ENCODE measurements at places on chromosomes 3 and 15. TPM values are rescaled to one million over a fixed set of nuclear protein-coding genes. Genes with fewer than 3 reads are reported as not detected.

Gene TMEM207
- not detected for total RNA-seq

Gene DUOX2
- 0.13 TPM for total RNA-seq

DNA sequence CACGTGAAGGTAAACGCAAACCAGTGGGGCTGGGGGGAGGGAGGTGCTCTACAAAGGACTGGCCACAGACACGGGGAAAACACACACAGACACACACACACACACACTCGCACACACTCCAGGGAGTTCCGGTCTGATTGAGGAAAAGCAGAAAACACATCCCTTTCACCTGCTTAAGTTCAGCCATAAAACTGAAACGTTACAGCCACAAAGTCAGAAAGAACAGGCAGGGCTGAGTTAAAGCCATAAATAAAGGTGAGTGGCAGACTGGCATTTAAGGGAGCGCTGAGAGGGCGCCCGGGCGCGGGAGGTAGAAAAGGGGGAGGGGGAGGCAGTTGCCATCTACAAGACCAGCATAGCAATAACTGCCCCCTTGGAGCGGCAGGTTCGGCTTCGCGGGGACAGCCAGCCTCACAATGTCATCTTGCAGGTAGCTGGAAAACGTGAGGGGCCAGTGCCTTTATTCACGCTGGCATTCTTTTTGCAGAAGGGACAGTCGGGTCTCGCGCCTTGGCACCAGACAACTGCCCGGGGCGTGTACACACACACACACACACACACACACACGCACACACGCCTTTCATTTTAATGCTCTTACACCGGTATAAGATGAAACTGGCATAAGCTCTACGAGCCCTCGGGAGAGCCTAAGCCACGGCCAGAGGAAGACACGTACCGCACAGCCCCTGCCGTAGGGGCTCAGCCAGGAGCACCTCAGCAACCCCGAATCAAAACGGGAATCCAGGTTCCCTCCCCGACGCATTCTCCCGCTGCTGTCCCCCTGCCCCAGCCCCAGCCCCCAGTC lies 866 bp downstream of the TNIK start:
- peak; percentile 83 for DNase-seq

DNA sequence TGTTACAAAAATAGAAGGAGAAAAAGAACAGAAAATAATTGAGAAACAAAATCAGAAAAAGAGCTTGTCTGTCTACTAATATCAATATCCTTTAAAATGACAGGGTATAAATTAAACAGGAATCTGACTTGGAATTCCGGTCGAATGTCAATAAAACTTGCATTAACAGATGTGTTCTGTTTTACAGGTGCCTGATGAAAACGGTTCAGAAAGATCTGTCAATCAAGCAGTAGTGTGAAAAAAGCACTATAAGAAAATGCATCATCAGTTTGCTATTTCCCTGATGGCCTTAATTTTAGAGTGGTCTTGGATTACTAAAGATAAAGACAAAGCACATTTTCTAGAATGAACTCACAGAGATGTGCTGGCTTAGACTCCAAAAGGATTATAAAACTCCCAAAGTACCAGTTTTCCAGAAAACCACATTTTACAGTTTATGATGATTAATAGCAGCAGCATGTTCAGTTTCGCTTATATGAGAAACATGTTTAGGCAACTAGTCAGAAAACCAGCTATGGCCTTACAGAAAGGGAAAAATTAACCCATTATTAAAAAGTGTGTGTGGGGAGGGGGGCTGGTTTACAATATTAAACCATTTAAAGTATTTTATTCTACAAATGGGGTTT lies 8.2 kb upstream of the C3orf38 start:
- DNase-seq, result no peak

Gene ZNF385D
- total RNA-seq, result 3.0 TPM
